ENCODE measurements at places on chromosomes 6 and 20.

DNA sequence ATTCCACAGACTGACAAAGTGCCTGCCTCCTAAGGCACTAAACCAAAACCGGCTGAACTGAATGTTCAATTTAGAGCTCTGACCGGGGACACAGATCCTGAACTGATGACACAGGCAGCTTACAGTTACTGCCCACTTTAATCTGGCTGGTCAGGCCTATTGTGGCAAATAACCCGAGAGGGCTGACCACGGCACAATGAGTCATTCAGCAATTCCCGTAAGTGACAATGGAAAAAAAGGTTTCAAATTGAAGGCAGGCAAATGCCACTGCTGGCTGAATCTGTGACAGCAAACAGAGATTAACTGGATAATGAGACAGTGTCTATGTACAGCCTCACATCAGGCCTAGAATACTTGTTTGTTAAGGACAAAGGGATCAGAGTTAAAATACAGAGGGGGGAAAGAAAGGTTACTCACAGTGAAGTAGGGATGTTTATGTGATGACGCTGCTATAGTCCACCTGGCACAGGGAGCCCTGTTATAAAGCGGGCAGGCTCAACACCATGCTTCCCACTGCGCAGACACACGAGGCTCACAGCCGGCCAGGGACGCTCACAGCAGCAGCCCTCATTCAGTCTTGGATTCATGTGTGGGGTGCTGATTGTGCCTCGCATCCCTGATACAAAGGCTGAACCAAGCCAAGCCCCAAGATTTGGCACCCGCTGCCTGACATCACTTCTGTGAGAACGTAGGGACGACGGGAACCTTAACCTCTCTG, 54.4 kb downstream of the RTN4IP1 start:
- DNase-seq, result no peak

GRCh38 chr6:27136077-27136644, 111.3 kb upstream of the PRSS16 start:
- no peak for DNase-seq

GRCh38 chr20:35702051-35702823, 3.0 kb downstream of the ROMO1 start:
- DNase-seq, result no peak

GRCh38 chr6:104537180-104537579, 322.5 kb downstream of the HACE1 start:
- DNase-seq, result no peak

GRCh38 chr6:21321076-21321475, 272.5 kb upstream of the SOX4 start:
- no peak for DNase-seq

- no peak for DNase-seq
Observed at GRCh38 chr6:170025341-170025911, 265.5 kb downstream of the DLL1 start.

DNA sequence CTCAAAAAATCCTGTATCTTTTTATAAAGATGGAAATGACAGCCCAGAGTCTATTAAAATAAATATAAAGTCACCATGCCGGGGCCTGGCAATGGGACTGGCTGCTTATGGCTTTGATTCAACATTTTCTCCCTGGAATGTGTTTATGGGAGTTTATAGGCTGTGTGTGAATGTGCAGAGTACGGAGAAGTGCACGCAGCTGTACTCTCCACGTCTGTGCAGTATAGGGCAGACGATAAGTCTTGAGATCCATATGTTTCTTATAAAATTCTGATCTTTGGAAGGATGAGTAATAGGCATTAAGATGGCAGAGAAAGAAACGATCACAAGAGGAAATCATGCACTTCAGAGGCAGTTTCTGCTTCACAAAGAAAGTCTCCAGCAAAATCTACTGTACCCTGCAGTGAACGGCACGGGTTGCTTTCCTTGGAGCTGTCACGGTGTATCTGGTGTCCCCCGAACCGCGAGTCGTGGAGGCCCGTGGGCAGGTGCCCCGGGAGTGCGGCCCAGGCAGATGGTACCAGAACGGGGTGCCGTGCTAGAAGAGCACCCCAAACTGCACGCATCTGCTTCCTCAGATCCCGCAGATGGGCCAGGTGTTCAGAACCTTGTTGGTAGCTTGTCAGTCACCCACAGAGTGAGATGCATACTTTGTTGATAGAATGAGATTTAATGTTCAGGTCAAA, 382.5 kb downstream of the TAF4 start:
- DNase-seq, result no peak

DNA sequence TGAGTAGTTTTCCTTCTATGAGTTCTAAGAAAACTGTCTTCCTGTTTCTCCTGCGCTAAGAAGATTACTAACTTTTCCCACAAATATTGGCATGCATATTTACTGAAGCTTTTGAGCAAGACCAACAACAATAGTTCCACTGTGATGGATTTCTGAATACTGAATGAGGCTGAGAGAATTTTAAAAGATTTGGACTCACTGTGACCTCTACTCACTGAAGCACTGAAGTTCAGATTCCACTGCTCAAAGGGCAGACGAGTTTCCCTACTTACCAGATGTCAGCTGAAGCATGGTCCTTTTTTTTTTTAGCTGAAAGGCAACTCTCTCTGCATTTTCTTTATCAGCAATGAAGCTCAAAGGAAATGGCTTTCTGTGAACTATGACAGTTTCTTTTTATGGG, 718.5 kb downstream of the RFPL4B start:
- DNase-seq, result no peak
